ENCODE measurements at places on chromosomes 1 and 21.

- DNase-seq = no peak
Observed at GRCh38 chr1:217211486-217211885, 419.4 kb downstream of the GPATCH2 start.

DNA sequence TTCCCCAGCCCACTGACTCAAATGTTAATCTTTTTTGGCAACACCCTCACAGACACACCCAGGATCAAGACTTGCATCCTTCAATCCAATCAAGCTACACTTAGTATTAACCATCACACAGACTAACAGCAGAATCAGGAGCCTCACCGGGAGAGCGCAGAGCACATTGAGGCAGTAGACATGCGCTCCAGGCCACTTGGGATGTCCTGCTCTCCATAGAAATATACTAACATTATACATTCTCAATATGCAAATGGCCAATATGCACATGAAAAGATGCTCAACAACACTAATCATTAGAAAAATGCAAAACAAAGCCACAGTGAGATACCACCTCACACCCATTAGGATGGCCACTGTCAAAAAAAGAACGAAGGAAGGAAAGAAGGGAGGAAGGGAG is 135.0 kb upstream of the KCNE2 start:
- DNase-seq = no peak

GRCh38 chr21:34122047-34122446 is 48.7 kb downstream of the MRPS6 start:
- DNase-seq = no peak

- no peak for DNase-seq
Observed at GRCh38 chr1:177799746-177800145, 170.1 kb downstream of the SEC16B start.

- DNase-seq = no peak
Observed at GRCh38 chr1:19377812-19378718, 65.9 kb downstream of the SLC66A1 start.

GRCh38 chr1:15412175-15412800 is 2.6 kb downstream of the EFHD2 start:
- no peak for DNase-seq

GRCh38 chr1:19091196-19091953 is 118.7 kb downstream of the UBR4 start:
- DNase-seq = no peak

All from DMS79 (cell line).